ENCODE measurements at places on chromosomes 12 and 14.

GRCh38 chr12:4228122-4228580 lies 45.4 kb upstream of the CCND2 start:
- DNase-seq: no peak

DNA sequence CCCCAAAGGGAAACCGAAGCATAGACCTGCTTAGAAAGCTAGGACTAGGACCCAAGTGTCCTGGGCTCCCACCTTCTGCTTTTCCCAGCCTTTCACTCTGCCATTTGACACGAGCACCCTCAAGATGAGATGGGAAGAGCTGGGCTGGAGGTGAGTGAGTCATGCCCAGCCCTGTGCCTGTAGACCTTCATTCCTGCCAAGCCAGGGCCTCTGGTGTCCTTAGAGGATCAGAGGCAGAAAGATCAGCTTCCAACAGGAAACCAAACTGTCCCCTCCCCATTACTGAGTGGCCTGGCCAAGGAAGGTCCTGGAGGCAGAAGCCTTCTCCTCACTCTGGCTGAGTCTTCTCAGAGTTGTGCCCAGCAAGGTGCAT lies 3.5 kb downstream of the TMEM63C start:
- DNase-seq: no peak

DNA sequence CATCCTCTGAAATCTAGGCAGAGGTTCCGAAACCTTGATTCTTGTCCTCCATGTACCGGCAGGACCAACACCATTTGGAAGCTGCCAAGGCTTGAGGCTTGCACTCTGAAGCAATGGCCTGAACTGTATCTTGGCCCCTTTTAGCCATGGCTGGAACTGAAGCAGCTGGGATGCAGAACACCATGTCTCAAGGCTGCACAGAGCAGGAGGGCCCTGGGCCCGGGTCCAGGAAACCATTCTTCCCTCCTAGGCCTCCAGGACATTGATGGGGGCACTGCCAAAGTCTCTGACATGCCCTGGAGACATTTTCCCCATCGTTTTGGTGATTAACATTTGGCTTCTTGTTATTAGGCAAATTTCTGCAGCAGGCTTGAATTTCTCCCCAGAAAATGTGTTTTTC lies 198.7 kb downstream of the EFCAB11 start:
- no peak for DNase-seq

- no peak for DNase-seq
Observed at GRCh38 chr12:38465020-38465419, 148.4 kb downstream of the ALG10B start.
